ENCODE measurements at places on chromosomes 1 and 21. TPM values are rescaled to one million over a fixed set of nuclear protein-coding genes. Genes with fewer than 3 reads are reported as not detected.

The TTC24 gene
- 4.5 TPM for total RNA-seq

The C1orf53 gene
- 2.4 TPM for total RNA-seq

The GBP7 gene
- total RNA-seq: not detected

The RIMS3 gene
- 2.9 TPM for total RNA-seq

The PACC1 gene
- 19.4 TPM for total RNA-seq

The ARHGEF16 gene
- not detected for total RNA-seq

The SPRR1A gene
- not detected for total RNA-seq

The PRMT6 gene
- total RNA-seq: 21.0 TPM

The CACNA1S gene
- not detected for total RNA-seq

The SEMA4A gene
- total RNA-seq: 132 TPM

The MAPKAPK2 gene
- 92.3 TPM for total RNA-seq

The GUCA2A gene
- total RNA-seq: not detected

The OVAAL gene
- total RNA-seq: not detected

The PLCH2 gene
- 2.8 TPM for total RNA-seq

The GBP4 gene
- total RNA-seq: 14.3 TPM

The TTC22 gene
- total RNA-seq: 0.76 TPM

The PKNOX1 gene
- 26.9 TPM for total RNA-seq

The VANGL1 gene
- total RNA-seq: 9.5 TPM

The IL12RB2 gene
- total RNA-seq: 108 TPM

The HES3 gene
- total RNA-seq: not detected

The C1orf159 gene
- total RNA-seq: 20.5 TPM
